Neural crest cell (in vitro differentiated cells): ENCODE measurements at places on chromosomes 7 and 10.

DNA sequence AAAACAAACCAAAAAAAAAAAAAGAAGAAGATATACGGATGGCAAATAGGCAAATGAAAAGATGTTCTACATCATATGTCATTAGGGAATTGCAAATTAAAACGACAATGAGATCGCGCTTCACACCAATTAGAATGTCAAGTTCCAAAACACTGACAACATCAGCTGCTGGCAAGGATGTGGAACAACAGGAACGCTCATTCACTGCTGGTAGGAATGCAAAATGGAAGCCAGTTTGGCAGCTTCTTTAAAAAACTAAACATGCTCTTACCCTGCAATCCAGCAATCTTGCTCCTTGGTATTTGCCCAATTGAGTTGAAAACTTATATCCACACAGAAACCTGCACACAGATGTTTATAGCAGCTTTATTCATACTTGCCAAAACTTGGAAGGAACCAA is 34.8 kb downstream of the CALML5 start:
- no peak for DNase-seq

DNA sequence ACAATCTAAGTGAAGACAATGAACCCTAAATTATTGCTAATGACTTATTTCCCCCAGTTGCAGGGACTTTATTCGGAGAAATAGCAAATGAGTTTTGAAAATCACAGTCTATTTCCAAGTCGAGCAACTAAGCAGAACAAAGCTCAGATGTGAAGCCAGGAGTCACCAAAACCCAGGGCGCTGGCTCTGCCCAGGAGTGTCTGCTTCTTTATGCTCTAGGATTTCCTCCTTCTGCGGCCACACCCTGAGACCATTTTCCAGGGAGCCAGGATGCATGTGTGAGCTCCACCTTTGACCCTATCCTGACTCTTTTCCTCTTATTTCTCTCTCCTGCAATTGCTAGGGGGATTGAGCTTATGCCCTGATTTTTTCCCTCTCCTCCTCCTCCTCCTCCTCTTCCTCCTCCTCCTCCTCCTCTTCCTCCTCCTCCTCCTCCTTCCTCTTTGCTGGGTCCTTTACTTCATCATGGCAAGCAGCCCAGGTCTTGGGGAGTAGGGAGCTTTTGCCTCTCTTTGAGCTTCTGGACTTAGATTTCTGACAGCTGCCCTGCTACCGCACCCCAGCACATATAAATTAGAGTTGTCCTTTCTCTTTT is 234.4 kb downstream of the ARL4A start:
- no peak for DNase-seq

GRCh38 chr7:64400401-64400800 is 86.6 kb downstream of the ZNF736 start:
- DNase-seq: no peak

- DNase-seq: no peak
Observed at GRCh38 chr7:47087866-47088265, 494.0 kb downstream of the TNS3 start.

GRCh38 chr7:158262284-158263109 is 325.1 kb downstream of the PTPRN2 start:
- DNase-seq: no peak

GRCh38 chr7:151003572-151003971 is 12.8 kb downstream of the NOS3 start:
- no peak for DNase-seq

DNA sequence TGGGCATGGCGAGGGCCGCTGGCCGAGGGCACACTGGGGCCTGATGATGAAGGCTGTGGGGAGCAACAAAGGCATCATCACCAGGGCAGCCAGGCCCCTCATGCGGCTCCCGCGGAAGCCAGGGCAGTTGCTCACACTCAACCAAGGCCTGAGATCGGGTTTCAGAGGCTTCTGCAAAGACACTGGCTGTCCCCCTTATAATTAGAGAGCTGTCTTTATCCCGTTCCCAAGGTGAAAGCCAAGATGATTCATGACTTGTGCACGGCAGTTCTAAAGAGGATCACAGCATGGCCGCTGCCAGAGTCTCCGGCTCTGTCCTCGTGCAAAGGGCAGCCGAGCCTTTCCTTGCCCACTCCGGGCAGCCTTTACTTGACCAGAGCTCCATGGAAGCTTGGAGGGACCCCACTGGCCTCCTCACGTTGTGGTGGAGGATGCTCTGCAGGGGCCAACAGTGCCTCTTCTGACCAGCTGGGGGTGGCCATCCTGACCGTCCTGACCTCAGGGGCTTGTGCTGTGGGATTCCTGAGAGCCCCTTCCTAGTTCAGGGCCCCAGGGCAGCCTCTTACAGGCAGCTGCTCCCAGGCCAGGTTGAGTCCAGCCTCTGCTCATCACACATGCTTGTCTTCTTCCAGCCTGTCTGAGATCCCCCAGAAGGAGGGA is 82.3 kb downstream of the PRKAG2 start:
- DNase-seq: no peak

GRCh38 chr7:48904975-48905374 is 19.4 kb upstream of the CDC14C start:
- DNase-seq: no peak

DNA sequence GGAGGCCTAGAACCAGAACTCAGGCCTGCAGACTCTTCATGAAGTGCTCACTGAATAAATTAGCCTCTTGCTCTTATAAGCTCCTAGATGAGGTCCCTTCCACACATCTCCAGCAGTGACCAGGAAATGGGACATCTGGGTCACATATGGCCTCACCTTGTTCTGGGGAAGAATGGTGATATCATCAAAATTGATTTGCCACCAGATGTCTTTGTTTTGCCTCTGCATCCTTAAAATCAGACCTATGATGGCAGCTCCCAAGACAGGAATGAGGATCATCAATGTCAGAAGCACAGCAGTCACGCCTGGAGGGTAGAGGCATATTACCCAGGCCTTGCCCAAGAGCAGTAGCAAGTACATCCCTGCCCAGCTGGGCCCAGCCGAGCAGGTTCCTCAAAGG is 33.3 kb upstream of the ACSL5 start:
- DNase-seq: no peak

DNA sequence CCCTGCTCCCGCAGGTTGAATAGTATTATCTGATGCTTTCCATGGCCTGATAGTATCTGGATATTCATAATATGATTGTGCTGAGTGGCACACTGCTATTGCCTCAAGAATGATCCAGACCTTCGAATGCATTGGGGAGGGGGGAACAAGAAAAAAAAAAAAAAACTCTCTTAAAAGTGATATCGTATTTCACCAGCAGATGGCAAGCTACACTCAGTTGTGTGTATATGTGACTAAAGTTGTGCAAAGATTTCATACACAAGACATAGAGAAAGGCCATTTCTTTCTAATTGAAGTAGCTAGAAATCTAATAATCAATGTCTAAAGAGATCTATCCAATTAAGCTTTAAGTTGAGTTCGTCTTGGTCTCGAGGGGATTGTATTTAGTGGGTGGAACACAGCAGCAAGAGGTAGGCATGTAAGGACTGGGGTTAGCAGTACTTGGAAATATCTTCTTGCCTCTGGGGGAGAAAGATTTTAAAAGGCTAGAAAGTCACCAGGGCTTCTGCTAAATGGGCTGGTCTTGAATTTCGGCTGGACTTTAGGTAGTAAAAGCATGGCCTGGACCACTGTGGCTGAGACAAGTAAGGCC is 15.3 kb downstream of the SFRP4 start:
- no peak for DNase-seq

DNA sequence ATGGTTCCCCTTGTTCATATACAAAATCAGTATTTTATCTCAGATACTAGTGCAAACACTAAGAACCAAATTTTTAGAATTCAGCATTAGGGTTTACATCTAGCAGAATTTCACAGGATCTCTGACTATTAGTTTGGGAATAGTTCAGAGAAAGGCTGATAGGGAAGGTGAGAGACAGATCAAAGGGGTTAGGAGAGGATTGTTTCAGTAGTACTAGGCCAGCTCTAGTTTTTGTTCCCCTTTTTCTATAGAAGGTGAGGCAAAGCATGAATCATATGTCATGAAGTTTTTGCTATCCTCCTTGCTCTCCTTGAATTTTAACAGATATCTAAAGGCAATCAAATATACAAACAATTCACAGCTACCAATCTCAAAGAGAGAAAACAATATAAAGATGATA is 26.1 kb upstream of the CTNNA3 start:
- no peak for DNase-seq
